Right cardiac atrium (tissue), 5 donors: ENCODE measurements at places on chromosomes 2 and 18.

DNA sequence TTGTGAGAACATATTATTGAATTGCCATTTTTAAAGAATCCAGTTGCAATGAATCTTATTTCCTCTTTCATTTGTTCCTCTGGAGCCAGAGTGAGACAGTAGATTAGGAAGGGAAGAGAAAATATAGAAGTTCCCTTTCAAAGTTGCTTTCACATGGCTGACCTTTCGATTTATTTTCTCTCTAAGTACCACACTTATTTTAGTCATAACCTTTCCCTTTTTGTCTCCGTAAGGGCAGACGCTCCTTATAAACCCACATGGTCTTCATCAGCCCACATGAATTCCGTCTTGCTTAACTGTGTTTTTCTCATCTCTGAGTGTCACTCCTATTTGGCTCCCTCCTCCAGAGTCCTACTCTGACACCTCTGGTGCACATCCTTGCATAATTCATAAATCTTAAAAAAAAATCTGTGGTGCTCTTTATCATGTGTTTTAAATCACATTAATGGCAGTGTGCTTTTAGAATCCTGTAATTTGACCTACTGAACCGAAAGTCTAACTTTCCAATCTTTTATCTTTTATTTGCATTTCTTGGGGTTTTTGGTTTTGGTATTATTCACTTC lies 38.5 kb upstream of the ZNF396 start:
- no peak for DNase-seq

GRCh38 chr2:20623741-20624155 lies 27.1 kb downstream of the HS1BP3 start:
- no peak for DNase-seq

DNA sequence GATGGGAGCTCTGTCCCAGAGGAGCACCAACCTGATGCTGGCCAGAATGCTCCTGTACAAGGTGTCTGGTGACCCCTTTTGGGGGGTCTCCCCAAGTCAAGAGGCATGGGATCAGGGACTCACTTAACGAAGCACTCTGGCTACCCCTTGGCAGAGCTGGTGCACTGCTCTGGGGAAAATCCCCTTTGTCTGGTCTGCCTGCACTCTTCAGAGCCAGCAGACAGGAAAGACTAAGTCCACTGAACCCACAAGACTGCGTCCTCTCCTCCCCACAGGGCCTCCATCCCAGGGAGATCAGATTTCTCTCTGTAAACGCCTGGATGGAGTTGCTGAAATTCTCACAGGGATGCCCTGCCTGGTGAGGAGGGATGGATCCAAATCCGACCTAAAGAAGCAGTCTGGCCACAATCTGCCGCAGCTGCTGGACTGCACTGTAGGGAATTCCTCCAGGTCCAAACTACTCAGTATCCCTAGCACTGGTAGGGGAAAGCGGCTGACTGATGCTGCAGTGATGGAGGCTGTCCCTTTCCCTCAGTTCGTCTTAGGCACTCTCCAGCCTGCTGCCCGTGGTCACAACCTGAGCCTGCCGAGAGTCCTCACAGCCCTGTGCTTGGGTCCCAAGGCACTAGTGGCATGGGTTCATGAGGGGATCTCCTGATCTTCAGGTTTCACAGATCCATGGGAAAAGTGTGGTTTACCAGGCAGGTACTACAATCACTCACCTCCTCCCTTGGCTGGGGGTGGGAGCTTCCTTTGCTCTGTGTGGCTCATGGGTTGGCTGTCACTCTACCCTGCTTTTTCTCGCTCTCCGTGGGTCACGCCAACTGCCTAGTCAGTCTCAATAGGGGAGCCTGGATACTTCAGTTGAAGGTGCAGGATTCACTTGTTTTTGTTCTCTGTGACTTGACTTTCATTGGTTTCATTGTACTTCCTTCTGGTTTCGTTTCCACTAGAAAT lies 98.6 kb downstream of the SLC4A10 start:
- DNase-seq, result no peak

DNA sequence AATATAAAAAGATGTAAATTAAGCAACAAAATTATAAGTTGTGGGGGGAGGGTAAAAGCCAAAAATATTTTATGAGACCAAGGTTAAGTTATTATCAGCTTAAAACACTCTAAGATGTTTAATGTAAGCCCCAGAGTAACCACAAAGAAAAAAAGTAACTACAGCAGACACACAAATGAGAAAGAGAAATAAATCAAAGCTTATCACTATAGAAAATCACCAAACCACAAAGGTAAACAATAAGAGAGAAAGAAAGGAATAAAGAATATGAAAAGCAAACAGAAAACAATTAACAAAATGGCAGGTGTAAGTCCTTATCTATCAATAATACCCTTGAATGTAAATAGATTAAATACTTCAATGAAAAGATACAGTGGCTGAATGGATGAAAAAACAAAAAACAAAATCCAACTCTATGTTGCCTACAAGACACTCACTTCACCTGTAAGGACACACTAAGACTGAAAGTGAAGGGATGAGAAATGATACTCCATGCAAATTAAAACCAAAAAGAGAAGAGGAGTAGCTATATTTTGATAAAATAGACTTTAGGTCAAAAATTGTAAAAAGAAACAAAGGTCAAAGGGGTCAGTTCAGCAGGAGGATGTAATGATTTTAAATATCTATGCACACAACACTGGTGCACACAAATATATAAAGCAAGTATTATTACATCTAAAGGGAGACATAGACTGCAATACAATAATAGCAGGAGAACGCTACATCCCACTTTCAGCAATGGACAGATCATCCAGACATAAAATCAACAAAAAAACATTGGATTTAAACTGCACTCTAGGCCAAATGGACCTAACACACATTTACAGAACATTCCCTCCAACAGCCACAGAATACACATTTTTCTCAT lies 80.7 kb downstream of the PTPN2 start:
- no peak for DNase-seq

- DNase-seq, result no peak
Observed at GRCh38 chr2:88738271-88738670, 46.8 kb downstream of the RPIA start.

GRCh38 chr18:7908681-7909299 lies 341.7 kb downstream of the PTPRM start:
- no peak for DNase-seq

- DNase-seq, result no peak
Observed at GRCh38 chr2:50820176-50820575, 211.8 kb downstream of the NRXN1 start.

DNA sequence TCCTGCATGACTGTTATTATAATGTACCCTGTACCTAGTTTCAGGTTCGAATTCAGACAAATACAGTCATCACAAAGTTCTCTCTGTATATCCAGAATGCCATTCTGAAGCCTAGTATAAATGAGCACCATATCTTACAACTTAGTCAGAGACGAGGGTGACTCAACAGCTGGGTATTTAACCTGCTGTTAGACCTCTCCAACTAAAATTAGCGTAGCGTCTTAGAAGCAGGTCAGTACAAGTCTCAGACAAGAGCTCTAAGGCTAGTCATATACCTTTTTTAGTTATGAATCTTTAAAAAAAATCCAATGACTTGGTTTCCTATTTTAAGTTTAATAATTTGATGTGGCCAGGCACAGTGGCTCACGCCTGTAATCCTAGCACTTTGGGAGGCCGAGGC lies 74.1 kb downstream of the CABYR start:
- DNase-seq, result no peak

- DNase-seq, result peak; percentile 17
Observed at GRCh38 chr2:162317861-162318327, 590 bp downstream of the IFIH1 start.

- DNase-seq, result no peak
Observed at GRCh38 chr2:137817058-137817457, 147.2 kb upstream of the HNMT start.

DNA sequence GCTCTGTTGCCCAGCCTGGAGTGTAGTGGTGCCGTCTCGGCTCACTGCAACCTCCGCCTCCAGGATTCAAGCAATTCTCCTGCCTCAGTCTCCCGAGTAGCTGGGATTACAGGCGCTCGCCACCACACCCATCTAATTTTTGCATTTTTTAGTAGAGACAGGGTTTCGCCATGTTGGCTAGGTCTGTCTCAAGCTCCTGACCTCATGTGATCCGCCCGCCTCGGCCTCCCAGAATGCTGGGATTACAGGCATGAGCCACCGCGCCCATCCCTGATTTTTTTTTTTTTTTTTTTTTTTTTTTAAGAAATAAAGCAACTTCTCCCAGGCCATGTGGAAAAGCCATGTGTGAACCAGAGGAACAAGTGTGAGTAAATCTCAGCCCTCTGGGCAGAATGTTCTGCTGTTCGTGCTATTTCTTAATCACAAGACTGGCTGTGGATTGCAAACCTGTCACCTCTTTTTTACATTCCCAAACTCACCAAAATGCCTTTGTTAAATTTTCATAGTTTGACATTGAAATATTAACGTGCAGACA lies 6.4 kb upstream of the SH3BP4 start:
- no peak for DNase-seq

GRCh38 chr2:108855194-108855593 lies 68.6 kb downstream of the CCDC138 start:
- DNase-seq, result no peak

GRCh38 chr2:230330725-230331124 lies 3.7 kb downstream of the SP140L start:
- DNase-seq, result no peak

GRCh38 chr2:42141687-42142546 lies 27.2 kb upstream of the EML4 start:
- DNase-seq, result peak; percentile 75

GRCh38 chr2:26459991-26460612 lies 17.8 kb downstream of the OTOF start:
- DNase-seq, result peak; percentile 41

DNA sequence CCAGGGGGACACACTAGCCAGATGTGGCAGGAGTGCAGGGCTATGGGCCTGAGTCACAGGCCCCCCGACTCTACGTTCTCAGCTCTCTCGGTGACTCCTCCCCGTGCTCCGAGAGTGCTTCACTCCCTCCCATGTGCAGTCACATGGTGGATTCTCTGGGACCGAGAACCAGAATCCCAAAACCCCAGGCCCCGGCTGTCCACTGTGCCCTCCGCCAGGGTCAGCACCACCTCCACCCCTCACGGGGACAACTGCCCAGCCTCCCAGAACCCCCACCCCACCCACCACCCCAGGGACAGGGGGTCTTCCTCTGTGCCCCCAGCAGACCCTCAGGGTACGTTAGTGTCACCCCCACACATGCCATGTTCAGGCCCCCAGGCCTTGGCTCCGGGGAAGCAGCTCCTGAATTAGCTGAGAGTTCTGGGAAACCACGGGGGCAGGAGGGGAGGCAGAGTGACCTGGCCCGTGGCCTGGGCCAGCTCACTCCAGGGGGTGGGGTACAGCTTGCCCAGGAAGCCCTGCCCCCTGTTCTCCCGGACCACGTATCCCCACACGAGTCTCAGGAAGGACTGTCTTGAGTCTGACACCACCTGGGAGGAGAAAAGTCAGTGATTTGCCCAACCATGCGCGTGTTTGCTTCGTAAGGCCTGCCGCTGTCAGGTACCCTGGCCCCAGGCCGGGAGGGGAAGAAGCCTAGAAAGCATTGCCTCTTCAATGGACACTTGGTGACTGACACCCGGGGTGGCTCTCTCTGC lies 4.4 kb downstream of the RAMP1 start:
- no peak for DNase-seq

DNA sequence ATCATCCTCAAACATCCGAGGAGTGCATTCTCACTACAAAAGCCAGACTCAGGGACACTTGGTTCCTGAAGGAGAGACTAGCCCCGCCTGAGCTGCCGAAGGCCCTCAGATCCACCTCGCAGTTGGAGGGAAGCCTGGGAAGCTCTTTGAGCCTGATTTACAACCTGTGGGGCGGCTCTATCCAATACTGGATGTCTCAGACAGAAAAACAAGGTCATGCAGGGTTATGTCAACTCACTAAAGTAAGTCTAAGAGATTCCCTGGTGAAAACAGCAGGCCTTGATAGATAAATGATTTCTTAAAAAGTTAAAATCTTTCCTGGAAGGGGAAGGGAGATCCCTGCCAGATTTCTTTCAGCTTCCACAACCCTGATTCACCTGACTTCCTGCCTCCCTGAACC lies 284.3 kb downstream of the CYP26B1 start:
- DNase-seq, result no peak

- no peak for DNase-seq
Observed at GRCh38 chr2:241048149-241048948, 49.9 kb downstream of the SNED1 start.

DNA sequence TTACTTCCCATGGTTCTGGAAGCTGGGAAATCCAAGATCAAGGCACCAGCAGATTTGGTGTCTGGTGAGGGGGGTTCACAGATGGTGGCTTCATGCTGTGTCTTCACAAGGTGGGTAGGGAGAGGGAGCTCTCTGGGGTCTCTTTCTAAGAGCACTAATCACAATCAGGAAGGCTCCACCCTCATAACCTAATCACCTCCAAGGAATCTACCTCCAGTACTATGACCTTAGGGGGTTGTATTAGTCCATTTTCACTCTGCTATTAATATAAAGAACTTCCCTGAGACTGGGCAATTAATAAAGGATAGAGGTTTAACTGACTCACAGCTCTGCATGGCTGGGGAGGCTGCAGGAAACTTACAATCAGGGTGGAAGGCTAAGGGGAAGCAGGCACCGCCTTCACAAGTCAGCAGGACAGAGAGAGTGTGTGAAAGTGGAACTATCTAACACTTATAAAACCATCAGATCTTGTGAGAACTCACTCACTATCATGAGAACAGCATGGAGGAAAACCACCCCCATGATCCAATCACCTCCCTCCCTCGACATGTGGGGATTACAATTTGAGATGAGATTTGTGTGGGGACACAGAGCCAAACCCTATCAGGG lies 17.6 kb downstream of the TBC1D8 start:
- DNase-seq, result no peak

GRCh38 chr2:47067788-47068407 lies 87.2 kb downstream of the STPG4 start:
- DNase-seq, result no peak

DNA sequence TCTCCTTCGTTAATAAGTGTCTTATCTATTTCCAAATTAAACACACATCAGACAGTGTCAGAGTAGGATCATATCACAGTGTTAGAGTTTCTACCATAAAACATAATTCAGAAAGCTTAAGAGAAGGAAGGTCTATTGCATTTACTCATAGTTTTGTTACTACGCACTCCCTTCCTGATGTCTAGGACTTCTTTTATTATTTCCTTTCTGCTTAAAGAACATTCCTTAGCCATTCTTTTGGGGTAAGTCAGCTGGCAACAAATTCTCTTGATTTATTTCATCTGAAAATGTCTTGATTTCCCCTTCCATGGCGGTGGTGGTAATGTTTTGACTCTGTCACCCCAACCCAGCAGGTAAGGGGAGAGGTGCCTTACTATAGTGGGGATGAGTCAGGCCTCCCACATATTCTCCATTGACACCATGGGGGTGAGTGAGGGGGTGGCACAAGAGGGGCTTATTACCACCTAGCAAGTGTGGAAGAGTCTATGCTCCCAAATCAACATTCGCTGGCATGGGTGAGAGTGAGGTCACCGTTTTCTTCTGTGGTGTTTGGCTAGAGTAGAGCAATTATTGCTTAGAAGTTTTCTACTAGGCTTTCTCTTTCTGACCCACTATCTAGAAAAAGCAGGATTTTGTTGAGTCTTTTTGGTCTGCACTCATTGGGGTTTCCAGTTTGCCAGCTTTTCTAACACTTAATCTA lies 29.9 kb downstream of the ABCB11 start:
- no peak for DNase-seq

GRCh38 chr2:119250718-119251290 lies 27.2 kb downstream of the STEAP3 start:
- no peak for DNase-seq
